CD4-positive, alpha-beta T cell treated with Interleukin-2 at 100 ng/mL for 4 hours (primary cell): ENCODE measurements at places on chromosomes 13 and 19.

GRCh38 chr19:34816708-34817107, 43.7 kb upstream of the ZNF599 start:
- DNase-seq = no peak

DNA sequence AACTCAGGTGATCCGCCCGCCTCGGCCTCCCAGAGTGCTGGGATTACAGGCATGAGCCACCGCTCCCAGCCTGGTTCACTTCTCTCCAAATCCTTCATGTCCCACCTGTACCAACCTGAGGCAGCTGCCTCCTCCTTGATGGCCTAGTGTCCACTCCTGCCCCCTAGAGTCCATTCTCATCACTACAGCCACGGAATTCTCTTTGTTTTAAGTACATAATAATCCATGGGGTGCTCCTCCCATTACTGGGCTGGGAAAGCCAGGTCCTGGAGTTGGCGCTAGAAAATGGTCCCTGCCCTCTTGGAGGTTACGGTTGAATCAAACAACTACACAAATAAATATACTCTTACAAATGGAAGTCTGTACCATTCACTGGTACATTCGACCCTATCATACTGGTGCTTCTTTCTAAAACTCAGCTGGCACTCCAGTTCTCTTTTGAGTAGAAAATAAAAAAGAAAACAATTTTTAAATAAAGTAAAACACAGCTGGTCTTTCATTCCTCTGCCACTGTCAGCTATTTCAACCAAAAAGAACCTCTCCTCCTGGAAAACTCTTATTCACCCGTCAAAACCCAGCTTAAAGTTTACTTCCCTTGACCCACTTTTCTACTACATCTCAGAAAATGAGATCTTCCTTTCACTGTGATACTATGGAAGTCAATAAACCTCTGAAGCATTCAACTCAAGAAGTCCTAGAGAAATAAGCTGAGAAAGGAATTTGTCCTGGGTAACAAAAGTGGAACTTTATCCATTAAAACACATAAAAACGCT, 22.4 kb upstream of the ARHGEF18 start:
- DNase-seq = peak; percentile 47

GRCh38 chr19:12778905-12779161, 3.5 kb upstream of the HOOK2 start:
- DNase-seq = no peak

DNA sequence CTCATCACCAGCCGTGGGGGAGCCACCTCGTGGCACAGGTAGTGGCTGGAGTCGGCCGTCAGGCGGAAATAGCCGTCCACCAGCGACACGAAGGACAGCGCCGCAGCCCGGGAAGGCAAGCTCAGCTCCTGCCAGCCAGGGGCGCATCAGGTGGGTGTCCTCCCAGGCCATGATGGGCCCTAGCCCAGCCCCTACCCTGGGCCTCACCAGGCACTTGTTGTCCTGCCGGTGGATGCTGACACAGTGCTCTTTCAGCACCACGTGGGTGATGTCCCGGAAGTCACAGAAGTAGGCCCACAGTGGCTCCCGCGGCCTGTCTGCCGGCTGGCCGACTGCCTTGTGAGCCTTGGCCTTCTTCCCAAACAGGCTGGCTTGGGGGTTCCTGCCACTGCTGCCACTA, 15.7 kb downstream of the TYK2 start:
- no peak for DNase-seq

DNA sequence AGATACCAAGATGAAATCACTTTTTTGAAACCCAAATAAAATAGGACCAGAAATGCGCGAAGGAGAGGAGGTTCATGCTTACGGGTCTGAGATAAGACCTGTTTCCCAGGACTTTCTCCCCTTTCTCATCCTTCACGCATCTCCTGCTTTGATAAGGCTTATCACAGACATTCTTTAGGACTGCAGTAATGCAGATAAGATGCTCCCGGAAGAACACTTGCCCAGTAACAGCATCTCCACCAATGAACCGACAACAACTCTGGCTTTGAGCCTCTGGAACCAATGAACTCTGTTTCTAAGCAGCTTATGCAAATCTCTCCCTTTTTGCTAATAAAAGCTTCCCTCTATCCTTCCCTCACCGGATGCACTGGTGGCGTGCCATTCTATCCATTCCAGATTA, 783.4 kb upstream of the ARGLU1 start:
- DNase-seq = no peak

DNA sequence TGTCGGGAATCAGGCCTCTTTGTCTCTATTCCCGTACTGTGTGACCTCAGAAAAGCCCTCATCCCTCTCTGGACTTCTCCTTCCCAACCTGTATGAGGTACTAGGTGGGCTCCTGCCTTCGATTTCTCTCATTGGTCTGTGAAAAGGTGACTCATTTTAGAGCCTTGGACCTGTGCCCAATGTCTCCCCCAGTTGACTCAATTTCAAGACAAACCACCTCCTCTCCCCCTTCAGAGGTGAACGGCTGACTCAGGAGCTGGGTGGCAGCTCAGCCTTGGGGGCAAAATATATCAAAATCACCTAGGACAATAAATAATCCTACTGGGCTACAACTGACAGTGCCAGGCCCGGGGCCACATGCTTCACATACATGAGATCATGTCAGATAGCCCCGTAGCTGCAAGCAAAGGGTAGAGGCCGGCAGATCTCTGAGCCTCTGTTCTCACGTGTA, 630 bp downstream of the COQ8B start:
- DNase-seq = peak; percentile 93

- DNase-seq = no peak
Observed at GRCh38 chr13:106503272-106503671, 32.2 kb downstream of the EFNB2 start.

DNA sequence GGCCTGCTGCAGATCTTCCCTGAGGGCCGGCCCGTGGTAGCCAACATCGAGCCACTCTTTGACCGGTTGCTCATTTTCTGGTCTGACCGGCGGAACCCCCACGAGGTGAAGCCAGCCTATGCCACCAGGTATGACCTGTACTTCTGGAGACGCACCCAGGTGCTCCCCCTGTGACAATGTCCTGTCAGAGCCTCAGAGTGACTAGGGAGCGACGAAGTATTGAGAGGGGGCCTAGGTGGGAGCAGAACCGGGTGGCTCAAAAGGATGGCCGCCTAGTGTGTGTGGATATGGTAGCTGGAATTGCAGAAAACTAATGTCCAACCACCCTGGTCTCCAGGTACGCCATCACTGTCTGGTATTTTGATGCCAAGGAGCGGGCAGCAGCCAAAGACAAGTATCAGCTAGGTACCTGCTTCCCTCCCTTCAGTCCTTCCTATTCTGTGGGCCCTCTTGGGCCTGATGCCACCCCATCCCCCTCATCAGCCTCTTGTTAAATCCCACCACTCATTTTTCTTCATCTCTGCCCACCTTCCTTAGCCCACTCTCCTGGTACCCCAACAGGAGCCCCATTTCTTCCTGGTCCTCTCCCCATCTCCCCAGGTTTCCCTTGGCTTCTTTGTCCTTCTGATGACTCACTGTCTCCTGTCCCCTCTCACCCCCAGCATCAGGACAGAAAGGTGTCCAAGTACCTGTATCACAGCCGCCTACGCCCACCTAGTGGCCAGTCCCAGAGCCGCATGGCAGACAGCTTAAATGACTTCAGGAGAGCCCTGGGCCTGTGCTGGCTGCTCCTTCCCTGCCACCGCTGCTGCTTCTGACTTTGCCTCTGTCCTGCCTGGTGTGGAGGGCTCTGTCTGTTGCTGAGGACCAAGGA, 8.4 kb downstream of the EGLN2 start:
- no peak for DNase-seq

- DNase-seq = no peak
Observed at GRCh38 chr13:38121267-38121666, 228.4 kb upstream of the UFM1 start.
